NCI-H446 (cell line): ENCODE measurements at places on chromosomes 3 and 15.

- no peak for DNase-seq
These were observed 67.6 kb downstream of the CHAC1 start for GRCh38 chr15:41020829-41021228.

DNA sequence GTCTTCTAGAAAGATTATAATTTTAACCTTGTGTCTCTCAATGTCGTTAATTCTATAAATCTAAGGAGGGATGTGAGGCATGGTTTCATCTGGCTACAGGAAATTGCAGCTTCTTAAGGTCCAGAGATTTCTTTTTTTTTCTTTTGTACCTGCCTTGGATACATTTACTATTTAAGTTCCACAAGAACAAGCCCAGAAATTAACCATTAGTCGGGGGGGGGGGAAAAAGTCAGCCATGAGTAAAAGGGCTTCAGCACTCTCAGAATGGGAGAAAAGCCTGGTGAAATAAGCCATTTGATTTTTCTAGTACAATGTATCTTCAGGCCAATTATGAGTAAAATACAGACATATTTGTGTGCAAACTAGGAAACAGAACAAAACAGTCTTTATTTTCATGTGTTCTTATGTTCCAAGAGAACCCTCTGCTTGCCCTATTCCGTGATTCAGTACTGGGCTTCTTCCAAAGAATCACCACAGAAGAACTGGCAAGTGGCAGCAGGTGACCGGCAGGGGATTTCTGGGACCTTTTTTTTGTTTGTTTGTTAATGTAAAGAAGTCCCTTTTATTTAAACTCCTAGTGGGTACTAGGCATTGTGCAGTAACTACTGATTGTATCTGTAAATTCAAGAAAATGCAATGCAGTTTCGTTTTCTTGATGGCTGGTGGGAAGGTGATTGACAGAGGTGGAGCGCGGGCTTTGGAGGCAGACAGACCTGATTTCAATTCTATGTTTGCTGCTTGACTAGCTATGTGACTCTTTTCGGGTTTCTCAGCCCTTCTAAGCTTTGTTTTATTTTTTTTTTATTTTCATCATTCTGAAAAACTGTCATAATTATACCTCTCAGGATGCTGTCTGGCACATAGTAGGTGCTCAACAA is 82.5 kb downstream of the PEX5L start:
- no peak for DNase-seq

DNA sequence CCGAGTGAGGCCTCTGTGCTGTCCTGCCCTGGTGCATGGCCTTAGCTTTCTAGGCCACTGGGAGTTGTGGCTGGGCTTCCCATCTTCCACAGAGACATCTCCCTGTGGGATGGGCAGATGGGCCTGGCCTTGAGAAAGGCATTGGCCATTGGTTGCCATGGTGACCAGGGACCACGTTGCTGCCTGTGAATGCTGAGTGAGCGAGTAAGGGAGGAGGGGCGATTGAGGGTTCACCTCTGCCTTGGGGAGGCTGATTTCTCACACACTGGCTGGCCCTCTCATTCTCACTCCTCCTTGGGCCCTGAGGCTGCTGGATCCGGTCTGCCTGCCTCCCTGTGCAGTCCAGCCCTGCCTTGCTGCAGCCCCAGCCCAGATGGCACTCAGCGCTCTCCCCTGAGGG is 26.4 kb upstream of the DOCK3 start:
- DNase-seq: no peak

DNA sequence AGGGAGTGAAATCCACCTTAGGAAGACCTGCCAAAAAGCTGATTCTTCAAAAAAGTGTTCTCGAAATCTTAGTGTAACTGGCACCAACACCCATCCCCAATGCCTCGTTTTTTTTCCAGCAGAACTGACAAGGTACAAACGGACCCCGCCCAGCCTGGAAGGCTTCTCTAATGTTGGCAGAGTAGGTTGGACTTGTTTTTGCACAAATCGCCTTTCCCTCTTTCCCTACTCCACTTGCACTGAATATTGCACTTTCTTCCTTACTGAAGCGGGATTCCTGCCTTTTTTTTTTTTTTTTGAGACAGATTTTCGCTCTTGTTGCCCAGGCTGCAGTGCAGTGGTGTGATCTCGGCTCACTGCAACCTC is 544 bp upstream of the TIMMDC1 start:
- DNase-seq: peak; percentile 18

DNA sequence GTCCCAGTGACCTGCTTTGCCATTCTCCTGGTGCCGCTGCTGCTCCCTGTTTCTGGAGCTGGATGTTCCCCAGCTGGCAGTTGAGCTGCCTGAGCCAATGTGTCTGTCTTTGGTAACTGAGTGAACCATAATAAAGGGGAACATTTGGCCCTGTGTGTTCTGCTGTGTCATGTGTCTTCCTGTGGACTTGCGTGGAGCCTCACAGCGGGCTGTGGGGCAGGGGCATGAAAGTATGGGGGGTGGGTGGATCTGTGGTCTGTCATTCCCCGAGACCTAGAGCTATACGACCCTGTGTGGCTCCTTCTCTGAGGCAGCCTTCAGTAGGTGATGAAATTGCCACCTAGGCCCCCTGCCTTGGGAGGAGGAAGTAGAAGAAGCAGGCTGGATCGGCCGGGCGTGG is 2.0 kb upstream of the PPCDC start:
- no peak for DNase-seq

DNA sequence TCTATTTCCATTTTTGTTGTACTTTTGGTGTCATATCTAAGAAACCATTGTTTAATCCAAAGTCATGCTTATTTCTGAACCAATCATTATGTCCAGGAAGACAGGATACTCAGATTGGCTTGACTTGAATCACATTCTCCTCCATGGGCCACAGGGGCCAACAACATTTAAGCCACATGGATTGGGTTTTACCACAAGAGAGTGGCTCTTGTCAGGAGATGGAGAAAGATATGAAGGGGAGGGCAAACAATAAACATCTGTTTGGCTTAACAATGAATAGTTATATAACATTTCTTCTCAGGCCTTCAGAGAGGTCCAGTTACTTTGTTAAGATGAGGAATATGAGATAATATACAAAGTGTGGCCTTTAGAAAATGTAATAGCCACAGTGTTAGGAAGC is 44.6 kb downstream of the GXYLT2 start:
- DNase-seq: no peak

DNA sequence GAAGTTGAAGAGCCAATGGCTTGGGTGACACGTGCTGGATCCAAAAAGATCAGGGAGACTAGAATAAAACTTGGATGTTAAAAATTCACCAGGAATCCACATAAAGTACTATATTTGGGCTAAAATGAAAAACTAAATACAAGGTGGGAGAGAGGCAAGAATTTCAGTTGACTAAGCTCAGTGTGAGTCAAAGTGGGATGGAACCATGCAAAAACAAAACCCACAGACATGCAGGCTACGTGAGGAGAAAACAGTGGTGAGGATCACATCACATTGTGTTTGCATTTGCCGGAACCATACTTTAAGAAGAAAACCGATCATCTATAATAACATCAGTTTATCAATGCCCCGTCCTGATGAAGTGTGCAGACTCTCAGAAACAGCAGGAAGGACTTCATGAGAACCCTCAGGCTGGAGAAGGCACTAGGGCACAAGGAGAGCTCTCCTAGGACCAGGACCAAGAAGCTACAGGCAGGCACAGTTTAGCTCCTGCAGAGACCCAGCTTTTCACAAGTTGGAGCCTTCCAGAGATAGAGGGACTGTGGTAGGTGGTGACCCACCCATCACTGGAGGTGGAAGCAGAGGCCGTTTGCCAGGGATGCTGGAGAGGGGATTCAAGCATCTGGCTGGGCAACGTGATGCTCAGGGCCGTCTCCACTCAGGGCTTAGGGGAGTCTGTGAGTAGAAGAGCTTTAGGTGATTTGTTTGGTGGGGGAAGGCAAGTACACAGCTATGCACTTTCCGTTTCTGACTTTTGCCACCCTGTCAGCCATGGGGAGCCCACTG is 29.0 kb upstream of the NR2E3 start:
- DNase-seq: no peak

GRCh38 chr3:161035711-161036110 is 69.4 kb downstream of the B3GALNT1 start:
- DNase-seq: no peak

DNA sequence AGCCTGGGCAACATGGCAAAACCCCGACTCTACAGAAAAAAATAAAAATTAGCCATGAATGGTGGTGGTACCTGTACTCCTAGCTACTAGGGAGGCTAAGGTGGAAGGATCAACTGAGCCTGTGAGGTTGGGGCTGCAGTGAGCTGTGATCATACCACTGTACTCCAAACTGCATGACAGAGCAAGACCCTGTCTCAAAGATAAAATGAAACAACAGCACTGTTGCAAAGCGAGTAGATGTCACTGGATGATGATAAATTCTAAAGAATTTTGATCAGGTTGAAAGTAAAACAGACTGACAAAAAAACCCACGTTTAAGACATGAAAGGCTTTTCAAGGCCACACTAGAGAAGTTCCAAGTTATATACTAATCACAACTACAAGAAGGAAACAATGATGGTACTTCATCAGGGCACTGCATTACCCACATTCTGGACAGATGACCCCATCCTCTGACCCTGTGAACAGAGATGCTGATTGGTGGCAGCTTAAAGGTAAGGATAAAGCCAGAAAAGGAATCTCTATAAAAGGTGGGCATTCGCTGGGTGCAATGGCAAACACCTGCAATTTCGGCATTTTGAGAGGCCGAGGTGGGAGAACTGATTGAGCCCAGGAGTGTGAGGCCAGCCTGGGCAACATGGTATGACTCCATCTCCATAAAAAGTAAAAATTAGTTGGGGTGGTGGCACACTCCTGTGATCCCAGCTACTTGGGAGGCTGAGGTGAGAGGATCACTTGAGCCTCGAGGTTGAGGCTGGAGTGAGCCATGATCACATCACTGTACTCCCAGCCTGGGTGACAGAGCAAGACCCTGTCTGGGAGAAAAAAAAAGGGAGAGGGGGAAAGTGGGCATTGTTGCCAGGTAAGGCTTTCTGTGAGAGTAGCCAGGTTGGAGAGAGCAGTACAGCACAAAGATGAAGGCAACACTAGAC is 59.2 kb downstream of the TBL1XR1 start:
- DNase-seq: no peak

DNA sequence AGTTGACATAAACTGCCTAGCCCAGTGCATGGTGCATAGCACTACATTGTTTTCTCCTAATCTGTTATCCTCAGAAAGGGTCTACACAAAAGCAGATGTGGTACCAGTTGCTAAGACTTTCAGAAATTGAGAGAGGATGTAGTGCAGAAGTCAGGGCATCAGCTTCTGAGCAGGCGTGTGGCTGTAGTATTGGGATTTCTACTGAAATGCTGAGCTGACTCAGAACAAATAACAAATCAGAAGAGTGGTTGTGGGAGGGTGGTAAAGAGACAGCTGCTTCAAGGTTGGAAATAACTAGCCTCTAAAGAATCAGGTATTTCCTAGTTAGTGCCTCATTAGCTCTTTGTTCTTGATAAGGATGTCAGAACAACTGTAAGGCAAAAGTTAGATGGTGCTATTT is 161.3 kb downstream of the AKAP13 start:
- DNase-seq: no peak

DNA sequence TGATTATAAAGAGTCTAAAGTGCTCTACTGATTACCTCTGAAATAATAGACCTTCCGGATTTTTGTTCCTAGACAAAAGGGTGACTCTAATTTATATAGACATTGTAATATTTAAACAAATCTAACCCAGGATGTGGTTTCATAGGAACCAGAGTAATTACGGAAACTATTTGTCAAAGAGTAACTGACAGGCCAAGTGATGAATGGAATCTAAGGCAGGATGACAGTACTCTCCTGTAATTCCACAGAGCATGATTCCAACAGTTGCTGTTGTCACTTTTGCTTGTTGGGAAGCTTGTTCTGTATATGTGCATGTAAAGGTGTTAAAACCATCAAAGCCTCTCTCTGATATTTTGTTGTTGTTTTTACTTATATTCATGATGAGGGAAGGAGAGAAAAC is 1141.0 kb downstream of the IGSF11 start:
- DNase-seq: no peak

DNA sequence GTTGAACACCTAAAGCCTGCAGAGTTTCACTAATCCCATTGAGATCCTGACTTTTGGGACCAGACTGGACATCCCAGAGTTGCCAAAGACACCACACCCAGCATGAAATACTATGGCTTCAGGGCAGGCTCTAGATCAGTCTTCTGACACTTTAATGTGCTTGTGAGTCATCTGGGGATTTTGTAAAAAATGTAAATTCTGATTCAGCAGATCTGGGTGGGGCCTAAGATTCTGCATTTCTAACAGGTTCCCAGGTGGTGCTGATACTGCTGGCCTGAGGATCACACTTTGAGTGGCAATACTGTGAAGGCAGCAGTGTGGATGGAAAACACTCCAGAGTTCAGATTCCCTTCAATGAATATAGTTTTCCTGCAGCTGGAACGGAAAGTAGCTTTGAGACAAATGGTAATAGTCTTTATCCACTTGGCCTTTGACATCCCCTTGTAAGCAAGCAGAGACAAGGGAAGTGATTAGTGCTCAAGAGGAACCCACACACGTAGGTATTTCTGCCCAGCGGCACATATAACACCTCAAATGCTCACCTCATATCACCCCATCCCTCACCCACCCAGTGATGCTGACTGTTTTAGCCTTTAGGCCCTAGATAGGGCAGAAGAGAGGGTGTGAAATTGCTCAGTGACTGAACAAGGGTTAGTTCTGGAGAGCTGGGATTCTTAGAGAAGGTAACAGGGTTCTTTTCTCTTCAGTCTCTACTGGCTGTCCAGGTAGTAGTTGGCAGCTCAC is 51.5 kb upstream of the GSK3B start:
- no peak for DNase-seq

DNA sequence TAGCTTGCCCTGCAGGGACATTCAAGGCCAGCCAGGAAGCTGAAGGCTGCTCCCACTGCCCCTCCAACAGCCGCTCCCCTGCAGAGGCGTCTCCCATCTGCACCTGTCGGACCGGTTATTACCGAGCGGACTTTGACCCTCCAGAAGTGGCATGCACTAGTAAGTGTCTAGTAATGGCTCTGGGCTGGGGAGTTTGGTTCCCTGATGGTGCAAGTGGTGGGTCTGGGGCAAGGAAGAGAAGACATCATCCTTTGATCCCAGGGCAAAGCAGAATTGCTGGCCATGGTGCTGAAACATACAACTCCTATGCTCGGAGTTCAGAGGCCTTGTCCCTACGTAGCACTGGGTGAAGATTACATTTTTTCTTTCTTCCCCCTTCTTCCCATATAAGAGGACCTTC is 311.4 kb downstream of the EPHB1 start:
- no peak for DNase-seq

- DNase-seq: no peak
These were observed 122.1 kb downstream of the MCTP2 start for GRCh38 chr15:94353488-94353820.

DNA sequence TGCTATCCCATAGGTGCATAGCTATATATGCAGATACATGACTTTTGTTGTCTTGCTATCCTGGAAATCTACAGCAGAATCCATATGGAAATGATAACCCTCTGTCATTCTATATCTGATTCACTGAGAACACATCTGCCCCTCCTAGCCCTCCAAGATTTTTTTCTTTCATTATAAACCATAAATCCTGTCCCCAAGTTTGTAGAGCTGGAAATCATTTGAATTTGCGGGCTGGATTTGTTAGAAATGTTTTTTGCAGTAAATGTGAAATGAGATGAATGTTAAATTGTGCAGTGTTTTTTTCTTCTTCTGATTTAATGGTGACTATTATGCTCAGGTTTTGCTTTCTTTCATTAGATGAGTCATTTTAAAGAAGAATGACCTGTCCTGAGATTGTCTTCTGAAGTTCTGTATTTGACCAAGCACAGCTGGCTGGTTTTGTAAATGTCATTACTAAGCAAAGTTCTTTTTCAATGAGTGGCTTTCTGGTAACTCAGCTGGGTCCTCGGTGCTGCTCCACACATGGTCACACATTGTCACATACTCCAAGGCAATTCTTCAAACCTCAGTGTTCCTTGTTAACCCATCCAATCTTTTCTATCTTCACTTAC is 25.3 kb upstream of the ABHD17C start:
- no peak for DNase-seq
